NCI-H2171 treated with DMSO at 0.1 percent for 48 hours (cell line): ENCODE measurements at places on chromosomes 7 and 10.

DNA sequence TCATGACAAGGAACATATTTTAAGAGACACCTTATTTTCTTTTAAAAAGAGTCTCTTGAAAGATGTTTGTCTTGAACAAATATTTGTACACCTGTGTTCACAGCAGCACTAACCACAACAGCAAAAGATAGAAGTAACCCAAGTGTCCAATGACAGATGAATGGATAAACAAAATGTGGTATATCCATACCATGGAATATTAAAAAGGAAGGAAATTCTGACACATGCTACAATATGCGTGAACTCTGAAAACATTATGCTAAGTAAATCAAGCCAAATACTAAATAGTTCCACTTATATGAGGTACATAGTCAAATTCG, 17.8 kb downstream of the SGMS1 start:
- DNase-seq, result no peak

DNA sequence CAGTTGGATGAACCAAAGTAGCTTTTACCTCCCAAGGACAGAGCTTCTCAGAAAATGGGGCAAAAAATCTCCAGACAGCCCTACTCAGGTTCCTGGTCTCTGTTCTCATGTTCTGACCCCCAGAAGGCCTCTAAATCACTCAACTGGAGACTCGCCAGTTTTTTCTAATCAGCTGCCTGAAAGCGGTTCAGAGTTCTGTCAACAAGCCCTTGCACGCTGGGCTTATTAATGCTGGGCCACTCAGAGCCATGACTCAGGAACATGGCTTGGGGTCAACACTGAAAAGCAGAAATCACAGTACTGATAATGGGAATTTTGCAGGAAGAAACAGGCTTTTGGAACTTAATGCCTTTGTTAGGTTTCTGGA, 15.3 kb downstream of the ECHDC3 start:
- peak; percentile 52 for DNase-seq

DNA sequence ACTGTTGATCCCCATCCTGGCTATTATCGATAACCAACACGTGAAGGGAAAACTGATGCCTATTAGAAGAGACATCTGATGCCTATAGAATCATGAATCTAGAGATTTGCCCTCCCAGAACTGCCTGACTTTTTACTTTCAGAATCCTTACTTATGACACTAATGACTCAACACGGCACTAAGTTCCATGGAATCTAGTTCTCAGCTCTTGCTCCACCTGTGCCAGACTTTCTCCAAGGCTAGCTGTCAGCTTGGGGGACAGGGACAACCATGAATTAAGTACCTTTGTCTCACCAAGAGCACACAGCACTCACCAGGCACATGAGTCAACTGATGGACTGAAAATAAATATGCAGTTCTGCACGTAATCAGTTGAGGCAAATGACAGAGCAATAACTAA, 184.2 kb downstream of the FRMD4A start:
- DNase-seq, result no peak

GRCh38 chr7:84568781-84569180, 374.2 kb upstream of the SEMA3A start:
- DNase-seq, result no peak

GRCh38 chr10:85105614-85106255, 777.3 kb downstream of the CCSER2 start:
- no peak for DNase-seq

- DNase-seq, result no peak
These were observed 181.1 kb downstream of the PLCE1 start for GRCh38 chr10:94174838-94175237.

GRCh38 chr7:15686295-15686956, at the start of gene MEOX2:
TSS of gene MEOX2 (minus strand) at chr7:15686683. CDS start at chr7:15686402, 281 bp downstream.
- no peak for DNase-seq

- no peak for DNase-seq
These were observed 92.9 kb downstream of the XRCC2 start for GRCh38 chr7:152583006-152583405.

GRCh38 chr10:29324220-29324841, 35.5 kb downstream of the LYZL1 start:
- no peak for DNase-seq

DNA sequence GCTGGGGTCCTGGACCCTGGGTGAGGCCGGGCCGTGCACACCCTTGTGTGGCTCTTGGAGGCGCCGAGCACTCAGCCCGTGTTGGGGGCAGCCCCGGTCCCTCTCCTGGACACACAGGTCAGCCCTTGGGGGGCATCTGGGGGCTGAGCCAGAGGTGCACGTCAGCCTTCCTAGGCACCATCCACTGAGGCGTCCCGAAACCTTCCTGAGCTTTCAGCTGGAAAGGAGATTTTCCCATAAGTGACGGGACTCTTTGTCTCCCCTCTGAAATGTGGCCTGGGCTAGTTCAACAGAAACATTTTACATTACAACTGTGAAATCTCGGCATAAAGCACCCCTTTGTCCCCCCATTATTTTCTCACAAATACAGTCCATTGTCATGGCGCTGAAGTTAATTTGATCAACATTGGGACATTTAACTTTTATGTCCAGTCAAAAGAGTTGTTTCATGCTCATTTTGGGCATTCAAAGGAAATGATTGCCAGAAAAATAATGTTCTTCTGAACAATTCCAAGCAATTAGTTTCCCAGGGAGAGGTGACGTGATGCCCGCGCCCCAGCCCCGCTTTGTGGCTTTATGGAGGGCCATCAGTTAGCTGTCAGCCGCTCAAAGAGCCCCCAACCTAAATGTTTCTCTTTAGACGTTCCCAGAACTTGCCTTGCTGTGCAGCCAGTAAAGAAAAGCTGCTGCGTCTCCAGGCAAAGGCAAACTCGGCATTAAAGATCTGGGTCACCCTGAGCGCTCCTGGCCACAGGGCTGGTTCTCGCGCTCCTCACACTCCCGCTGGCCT, 70.8 kb downstream of the NKX6-2 start:
- DNase-seq, result no peak

DNA sequence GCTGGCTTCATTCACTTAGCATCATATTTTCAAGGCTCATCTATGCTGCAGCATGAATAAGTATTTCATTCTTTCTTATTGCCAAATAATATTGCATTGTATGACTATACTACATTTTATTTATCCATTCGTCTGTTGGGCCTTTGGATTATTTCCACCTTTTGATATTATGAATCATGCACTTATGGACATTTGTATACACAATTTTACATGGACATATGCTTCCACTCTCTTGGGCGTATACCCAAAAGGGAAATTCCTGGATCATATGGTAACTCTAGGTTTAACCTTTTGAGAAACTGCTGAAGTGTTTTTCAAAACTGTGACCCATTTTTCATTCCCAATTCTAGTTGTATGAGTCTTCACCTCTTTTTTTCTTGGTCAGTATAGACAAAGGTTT, 80.3 kb upstream of the GNAI1 start:
- DNase-seq, result no peak

GRCh38 chr7:12635830-12636229, 51.6 kb upstream of the ARL4A start:
- no peak for DNase-seq

GRCh38 chr10:118621304-118621942, 26.0 kb upstream of the PRLHR start:
- DNase-seq, result no peak

DNA sequence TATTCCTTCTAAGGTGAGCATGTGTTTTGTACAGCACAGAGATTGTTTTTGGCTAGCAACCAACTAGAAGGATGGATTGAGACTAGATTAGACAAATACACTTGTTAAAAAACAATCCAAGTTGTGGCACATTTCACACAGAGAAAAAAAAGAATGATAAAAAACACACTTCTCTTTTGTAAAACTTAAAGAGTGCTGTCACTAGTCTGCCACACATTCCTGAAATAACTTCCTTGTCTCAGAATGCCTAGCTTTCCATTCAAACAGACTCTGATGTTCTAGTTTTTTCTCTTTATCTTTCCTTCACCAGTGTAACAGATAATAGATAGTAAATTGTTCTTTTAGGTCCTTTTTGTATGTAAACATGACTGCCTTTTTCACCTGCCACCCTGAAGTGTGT, 11.4 kb downstream of the DLD start:
- DNase-seq, result no peak

GRCh38 chr10:123517426-123517825, 148.7 kb upstream of the GPR26 start:
- DNase-seq, result no peak

- DNase-seq, result no peak
These were observed 1.7 kb upstream of the NEURL1 start for GRCh38 chr10:103491729-103492364.

DNA sequence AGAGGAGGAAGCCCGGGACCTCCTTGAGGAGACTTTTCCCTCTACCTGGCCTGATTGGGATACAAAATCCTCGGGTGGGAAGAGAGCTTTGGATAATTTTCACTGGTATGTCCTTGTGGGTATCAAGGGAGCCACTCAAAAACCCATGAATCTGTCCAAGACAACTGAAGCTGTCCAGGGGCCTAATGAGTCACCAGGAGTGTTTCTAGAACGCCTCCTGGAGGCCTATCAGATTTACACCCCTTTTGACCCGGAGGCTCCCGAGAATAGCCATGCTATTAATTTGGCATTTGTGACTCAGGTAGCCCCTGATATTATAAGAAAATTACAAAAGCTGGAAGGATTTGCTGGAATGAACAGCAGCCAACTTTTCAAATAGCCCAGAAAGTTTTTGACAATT, 38.6 kb downstream of the ZNF25 start:
- DNase-seq, result no peak

- DNase-seq, result no peak
These were observed 171.5 kb downstream of the ZMYND11 start for GRCh38 chr10:306675-307185.

- no peak for DNase-seq
These were observed 449.0 kb downstream of the ETV1 start for GRCh38 chr7:13540429-13540828.

- DNase-seq, result no peak
These were observed 61.5 kb upstream of the MACROH2A2 start for GRCh38 chr10:69991151-69991550.

DNA sequence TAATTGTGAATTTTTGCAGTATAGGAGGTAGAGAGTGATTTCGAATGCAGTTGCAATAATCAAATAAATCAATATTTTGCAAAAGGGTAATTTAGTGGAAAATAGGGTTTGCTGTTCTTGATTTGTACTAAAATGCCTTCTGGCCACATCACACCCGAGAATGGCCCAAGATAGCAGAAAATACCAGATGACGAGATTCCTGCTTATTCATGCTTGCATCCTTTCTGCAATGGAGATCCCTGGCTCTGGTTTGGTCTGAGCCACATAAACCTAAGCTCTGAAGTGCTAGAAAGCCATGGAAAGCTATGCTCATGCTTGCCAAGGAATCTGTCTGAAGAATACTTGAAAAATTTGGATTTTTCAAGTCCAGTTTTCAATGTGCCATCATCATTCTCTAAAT, 634.2 kb upstream of the COBL start:
- DNase-seq, result no peak

- peak; percentile 12 for DNase-seq
These were observed at the start of gene ADRB1 for GRCh38 chr10:114043532-114044246. TSS of gene ADRB1 (plus strand) at chr10:114043866. CDS start at chr10:114044133, 267 bp downstream.

GRCh38 chr7:159086301-159086925, 58.3 kb downstream of the VIPR2 start:
- DNase-seq, result no peak

DNA sequence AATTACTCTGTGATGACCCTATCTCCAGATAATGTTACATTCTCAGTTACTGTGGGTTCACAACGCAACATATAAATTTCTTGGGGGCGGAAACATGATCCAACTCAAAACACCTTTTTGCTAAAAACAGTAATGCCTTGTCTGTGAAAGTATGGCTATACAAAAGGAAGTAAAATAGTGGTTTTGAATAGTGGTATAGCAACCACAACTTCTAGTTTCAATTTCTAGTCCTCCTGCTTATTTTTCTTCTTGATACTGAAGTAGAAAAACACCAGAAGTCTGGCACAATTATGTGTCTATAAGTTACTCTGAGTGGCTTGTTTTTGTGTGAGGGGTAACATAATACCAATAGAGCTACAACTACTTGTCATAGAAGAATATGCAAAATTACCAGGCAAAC, 21.5 kb upstream of the ZNF800 start:
- DNase-seq, result no peak

DNA sequence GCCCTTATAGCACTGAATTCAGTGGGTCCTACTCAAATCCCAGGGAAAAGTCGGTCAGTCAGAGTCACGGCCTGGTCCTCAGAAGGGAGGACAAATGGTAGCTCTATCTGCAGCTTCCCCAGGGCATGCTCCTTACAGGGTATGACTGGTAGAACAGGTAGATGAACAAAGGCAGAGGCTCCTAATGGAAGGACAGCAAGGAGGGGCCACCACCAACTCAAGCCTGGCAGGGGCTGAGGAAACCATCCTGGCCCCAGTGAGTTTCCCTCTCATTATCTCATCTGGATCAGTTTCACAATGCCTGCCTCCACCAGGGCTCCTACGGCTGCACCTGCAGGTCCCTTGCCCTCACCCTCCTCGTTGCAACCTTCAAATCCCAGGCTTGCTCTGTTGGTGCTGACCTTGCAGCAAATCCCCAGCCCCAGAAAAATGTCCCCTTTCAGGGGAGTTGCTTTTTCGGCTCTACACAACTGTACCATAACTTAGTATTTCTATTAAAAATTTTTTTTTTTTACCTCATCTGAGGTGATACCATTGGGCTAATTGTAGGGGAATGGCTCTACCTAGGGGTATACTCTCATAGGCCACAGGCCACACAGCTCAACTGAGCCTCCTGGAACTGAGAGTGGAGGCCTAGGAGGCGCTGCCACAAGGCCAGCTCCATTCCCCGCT, 2.4 kb upstream of the MYO1G start:
- no peak for DNase-seq

GRCh38 chr7:50783303-50783702, 607 bp upstream of the GRB10 start:
- no peak for DNase-seq

DNA sequence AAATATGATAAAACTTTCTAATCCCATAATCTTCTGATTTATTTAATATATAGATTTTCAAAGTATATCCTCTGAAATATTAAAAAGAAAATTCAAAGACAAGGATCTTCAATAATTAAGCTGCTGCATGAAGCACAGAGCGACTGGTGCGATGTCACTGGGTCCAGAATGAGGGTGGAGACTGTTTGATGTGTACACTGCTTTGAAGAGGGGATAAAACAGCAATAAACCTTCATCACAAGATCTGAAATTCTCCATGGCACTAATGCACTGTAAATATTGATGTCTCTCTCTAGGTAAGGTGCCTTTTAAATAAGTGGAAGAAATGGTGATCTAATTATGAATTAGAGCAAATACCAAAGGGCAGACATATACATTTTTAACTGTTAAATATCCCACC, 337.8 kb downstream of the PARD3 start:
- no peak for DNase-seq

GRCh38 chr10:67818323-67818722, 19.7 kb downstream of the DNAJC12 start:
- no peak for DNase-seq

DNA sequence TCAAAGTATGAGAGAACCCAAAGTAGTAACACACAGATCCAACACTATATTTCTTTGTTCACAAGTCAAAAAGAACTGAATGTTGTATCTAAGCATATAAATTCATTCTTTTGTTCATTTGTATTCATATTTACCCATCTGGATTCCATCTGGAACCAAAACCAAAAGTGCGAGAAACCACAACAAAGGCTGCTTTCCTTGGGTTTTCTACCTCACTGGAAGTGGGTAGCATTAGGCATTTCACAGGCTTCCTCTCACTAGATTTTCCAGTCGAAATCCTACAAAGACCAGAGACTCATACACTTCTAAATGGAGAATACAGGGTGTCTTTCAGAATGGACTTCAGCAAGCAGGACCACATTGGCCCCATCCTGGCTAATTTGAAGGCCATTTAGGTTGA, 109.8 kb upstream of the WNT16 start:
- no peak for DNase-seq
